Left lobe of liver (tissue), 2 donors: ENCODE measurements at places on chromosomes 5 and 9. TPM values are rescaled to one million over a fixed set of nuclear protein-coding genes. Genes with fewer than 3 reads are reported as not detected.

DBH gene
- 16.7 TPM for total RNA-seq

GRCh38 chr5:2260211-2261003 lies 377.7 kb upstream of the IRX4 start:
- no peak for DNase-seq

- no peak for DNase-seq
Measured at GRCh38 chr9:135016037-135016640, 71.3 kb upstream of the OLFM1 start.

C9 gene
- total RNA-seq, result 1,159 TPM

- DNase-seq, result no peak
Measured at GRCh38 chr5:127186657-127187056, 103.9 kb upstream of the MEGF10 start.

- DNase-seq, result no peak
Measured at GRCh38 chr5:61416420-61416819, 84.4 kb downstream of the ZSWIM6 start.

- DNase-seq, result no peak
Measured at GRCh38 chr5:179829732-179830435, 9.2 kb downstream of the SQSTM1 start.

DNA sequence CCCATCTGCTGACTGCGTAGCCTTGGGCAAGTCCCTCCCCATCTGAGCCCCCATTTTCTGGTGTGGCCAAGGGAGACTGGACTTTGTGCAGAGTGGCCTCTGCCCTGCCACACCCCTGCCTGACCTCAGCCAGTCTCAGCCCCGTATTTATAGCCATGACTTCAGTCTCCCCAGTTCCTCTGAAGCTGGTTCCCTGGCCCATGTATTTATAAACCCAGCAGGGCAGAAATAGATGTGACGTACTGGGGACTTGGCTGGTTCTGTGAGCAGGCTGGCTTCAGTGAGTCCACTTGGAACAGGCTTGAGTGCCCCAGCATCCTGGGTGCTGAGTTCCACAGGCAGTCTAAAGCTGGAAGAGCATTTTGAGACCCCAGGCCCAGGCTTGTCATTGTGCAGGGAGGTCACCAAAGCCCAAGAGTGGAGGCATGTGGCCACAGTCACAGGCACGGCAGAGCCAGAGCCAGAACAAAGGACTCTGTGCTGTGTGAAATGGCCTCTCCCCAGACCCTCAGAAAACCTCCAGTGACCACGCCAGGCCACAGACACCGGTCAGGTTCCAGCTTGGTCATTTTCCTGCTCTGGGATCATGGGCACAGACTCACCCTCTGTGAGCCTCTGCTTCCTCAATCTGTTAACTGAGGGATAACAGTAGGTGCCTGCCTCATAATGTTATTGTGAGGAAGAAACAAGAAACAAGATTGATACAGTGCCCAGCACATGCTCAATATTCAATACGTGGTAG lies 30.4 kb upstream of the SYNPO start:
- DNase-seq, result peak; percentile 66

PCDHA4 gene
- 0.05 TPM for total RNA-seq

DNA sequence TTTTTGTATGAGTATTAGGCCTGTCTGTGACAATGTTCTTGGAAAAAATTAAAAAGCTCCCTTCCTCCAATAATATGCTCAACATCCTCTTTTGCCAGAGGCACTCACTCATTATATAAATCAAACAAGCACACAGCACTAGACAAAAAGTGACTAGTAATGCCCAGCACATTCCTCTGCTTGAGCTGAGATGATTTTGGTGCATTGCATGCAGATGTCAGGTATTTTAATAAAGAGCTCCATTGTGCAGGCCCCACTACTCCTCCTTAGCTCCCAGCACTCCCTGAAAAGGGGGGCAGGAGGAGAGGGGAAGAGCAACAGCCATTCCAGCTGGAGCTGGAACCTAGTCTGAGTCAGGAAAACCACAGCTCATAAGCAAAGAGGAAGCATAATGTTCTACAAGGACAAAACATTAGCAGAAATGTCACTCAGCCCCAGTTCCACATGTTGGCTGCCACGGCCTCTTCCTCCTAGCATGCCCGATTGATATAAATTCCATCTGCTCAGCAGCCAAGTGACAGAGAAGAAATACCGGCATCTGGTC lies 348.5 kb downstream of the BNC2 start:
- no peak for DNase-seq
